ENCODE measurements at places on chromosomes 2 and 18. TPM values are rescaled to one million over a fixed set of nuclear protein-coding genes. Genes with fewer than 3 reads are reported as not detected.

GRCh38 chr2:120953066-120953756, 217.5 kb downstream of the GLI2 start:
- DNase-seq: no peak

The LBH gene
- 35.6 TPM for total RNA-seq

The IRS1 gene
- total RNA-seq: 54.2 TPM

DNA sequence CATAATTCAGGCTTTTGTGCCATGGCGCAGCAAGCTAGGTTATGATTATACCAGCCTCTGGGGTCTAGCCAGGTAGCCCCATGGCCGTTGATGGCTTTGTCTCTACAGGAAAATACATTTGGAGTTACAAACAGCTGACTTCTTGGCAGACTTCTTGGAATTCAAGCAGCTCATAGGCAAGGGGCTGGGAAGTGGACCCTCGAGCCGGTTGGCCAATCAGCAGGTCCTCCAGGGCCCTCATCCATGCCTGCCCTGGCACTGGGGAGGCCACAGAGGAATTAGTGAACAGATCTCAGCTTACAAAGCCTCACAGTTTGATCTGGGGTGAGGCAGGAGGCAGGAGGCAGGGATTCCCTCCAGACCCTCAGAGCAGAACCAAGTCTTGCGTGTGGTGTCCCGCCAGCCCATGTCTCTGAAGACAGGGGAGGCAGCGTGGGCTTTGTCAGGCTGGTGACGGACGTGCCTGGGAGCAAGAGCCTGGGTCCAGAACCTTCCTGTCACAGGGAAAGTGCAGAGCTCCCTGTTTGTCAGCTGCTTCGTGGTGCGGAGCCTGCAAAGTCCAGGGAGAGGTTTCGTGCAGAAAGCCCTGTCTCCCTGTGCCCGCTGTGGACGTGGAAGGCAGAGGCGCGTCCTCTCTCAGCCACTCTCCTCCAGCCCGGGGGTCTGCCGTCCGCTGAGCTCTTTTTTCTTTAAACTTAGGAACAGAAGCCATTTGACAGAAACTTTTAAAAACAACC, 131.7 kb downstream of the KLHL29 start:
- no peak for DNase-seq

DNA sequence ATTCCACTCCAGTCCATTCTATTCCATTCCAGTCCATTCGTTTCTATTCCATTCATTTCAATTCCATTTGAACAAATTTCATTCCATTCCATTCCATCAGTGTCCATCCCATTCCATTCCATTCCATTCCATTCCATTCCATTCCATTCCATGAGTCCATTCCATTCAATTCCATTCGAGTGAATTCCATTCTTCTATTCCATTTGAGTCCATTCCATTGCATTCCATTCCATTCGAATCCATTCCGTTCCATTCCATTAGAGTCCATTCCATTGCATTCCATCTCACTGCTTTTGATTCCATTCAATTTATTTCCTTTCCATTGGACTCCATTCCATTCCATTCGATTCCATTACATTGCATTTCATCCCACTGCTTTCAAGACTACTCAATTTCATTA, 1132.1 kb downstream of the RPIA start:
- DNase-seq: no peak

All from uterus (tissue), 4 donors.